ENCODE measurements at places on chromosomes 2 and 18.

GRCh38 chr18:12944709-12945108, 3.1 kb upstream of the SEH1L start:
- DNase-seq: no peak

DNA sequence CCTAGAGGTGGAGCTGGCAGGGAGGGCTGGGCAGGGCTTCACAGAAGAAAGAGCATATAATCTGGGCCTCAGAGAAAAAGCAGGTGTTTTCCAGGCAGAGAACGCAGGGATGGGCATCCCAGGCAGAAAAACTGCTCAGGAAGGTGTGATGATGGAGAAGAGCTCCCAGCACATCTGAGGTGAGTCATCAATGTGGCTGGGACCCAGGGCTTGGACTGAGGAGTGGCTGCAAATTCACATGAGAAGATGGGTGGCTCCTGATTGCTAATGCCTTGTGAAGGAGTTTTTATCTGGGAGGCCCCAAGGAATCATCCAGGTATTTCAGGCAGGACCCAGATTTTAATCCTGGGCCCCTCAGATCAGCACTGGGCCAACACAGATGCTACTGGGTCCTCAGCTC, 10.2 kb downstream of the IL1F10 start:
- DNase-seq: no peak

- DNase-seq: no peak
Observed at GRCh38 chr2:201909348-201909747, 103.0 kb downstream of the CDK15 start.

DNA sequence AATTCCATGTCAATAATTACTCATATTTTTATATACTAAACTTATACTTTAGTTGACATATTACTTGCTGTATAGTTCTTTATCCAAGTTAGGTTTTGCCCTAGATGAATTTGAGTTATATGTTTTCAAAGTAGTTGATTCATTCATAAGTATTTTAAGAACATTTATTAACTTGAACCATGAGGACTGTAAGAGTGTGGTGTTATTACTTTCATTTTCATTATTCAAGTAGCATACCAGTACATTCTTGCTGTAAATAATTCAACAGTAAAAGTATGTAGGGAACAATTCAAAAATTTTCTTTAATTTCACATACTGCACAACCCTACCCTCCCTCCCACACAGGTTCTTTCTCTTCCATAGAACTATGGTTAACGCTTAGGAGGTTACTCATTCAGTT, 75.4 kb downstream of the ANKRD12 start:
- DNase-seq: no peak

DNA sequence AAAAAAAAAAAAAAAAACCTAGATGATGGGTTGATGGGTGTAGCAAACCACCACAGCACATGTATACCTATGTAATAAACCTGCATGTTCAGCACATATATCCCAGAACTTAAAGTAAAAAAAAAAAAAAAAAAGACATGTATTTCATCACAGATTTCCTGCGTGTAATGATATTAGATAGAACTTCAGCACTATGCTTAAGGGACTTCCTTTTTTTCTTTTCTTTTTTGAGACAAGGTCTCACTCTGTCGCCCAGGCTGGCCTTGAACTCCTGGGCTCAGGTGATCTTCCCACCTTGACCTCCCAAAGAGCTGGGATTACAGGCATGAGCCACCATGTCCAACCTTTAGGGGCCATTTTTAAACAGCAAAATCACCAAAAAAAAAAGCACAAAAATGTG, 42.0 kb downstream of the NEURL3 start:
- no peak for DNase-seq

- DNase-seq: no peak
Observed at GRCh38 chr18:31562726-31563125, 29.0 kb upstream of the TTR start.

GRCh38 chr2:102449370-102449974, 23.6 kb upstream of the SLC9A4 start:
- peak; percentile 50 for DNase-seq

GRCh38 chr2:224813578-224813977, 97.4 kb upstream of the CCDC195 start:
- DNase-seq: no peak

DNA sequence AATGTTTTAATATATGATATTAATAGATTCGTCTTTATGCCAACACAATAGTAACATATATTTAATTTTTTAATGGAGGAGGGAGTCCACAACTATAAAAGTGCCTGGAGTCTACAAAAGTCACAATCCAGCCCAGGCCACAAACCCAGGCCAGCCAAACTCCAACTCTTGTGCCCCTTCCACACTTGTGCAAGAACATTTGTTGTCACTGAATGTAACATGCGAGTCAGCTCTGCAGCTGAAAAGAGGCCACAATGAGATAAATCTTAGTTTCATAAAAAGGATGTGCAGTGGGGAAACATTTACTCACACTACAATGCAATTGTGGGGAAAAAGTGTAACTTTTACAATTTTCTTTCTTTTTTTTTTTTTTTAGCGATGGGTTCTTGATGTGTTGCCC, 110.8 kb downstream of the MCFD2 start:
- DNase-seq: no peak

GRCh38 chr2:219309278-219309677, at the start of gene PTPRN:
Gene PTPRN, minus strand, starts transcription at chr2:219309401. Its CDS starts 69 bp downstream, at chr2:219309332.
- DNase-seq: no peak

GRCh38 chr2:7646661-7647060, 729.4 kb downstream of the RNF144A start:
- no peak for DNase-seq

DNA sequence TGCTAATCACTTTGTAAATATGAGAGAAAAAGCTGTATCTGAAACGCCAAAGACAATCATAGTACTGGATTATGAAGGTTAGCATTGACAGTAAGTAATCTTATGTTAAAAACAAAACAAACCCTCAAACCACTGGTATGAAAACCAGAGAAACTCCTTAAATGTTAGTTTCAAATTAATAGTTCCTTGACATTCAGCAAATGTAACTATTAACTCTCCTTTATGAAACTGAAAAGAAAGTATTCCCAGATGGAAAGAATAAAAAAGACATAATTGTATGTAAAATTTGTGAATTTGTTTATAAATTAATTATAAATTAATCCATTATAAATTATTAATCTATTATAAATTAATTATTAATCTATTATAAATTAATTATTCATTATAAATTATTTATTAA, 12.3 kb downstream of the FASTKD1 start:
- no peak for DNase-seq

GRCh38 chr2:202201220-202202160, 36.9 kb downstream of the SUMO1 start:
- no peak for DNase-seq

DNA sequence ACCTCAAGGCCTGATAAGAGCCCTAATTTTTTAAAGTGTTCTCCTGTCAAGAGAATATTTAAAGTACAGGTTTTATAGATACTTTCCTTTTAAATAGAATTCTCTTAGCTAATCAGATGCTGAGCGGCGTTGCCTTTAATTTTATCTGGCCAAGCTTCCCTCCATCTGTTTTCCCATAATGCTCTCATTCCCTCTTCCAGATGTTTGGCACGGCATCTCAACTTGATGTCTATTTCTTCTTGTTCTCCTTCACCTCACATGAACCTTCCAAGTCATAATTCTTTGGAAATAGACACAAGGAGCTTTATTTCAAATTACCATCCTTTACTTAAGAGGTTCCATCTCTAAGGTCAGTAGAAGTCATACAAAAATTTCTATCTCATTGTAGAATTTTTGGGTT, 76.1 kb upstream of the CPO start:
- DNase-seq: no peak

- DNase-seq: no peak
Observed at GRCh38 chr2:17387591-17387990, 130.6 kb downstream of the RAD51AP2 start.

DNA sequence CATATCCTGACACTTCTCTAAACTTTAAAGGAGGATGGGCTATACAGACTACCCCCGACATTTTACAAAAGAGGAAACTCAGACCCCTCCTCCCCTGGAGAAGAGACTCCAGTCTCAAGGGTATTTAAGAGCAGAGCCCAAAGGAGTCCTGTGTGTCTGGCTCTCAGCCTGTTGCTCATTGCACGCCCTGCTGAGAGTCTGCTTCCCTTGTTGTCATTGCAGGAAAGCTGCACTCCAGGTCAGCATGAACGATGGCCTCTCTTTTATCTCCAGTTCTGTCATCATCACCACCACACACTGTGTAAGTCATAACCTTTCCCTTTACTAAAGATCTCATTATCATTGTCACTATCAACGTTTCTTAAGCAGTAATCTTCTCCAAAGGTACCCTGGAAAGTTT, 111.4 kb downstream of the ANTXR1 start:
- no peak for DNase-seq

GRCh38 chr2:77199411-77199810, 322.8 kb downstream of the LRRTM4 start:
- no peak for DNase-seq
